ENCODE measurements at places on chromosomes 7 and 10. TPM values are rescaled to one million over a fixed set of nuclear protein-coding genes. Genes with fewer than 3 reads are reported as not detected.

- DNase-seq: no peak
Observed at GRCh38 chr10:11118686-11119085, 101.0 kb downstream of the CELF2 start.

- DNase-seq: no peak
Observed at GRCh38 chr10:56920601-56921261, 559.7 kb upstream of the ZWINT start.

DNA sequence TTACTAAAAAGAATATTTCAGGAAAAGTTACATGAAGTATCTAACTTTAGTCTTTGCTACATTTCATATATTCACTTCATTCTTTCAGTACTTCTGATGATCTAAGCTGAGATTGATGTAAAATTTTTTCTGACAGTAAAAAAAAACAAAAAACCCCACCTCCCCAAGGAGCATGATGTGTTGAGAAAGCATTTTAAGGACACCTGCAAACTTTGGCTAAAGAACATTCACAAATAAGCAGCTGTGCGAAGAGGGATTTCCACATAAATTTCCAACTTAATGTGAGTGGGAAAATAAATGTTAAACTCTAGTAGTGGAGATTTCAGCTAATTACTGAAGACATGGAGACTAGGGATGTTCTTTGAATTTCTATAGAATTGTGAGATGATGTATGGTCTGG lies 35.5 kb downstream of the DLD start:
- no peak for DNase-seq

DNA sequence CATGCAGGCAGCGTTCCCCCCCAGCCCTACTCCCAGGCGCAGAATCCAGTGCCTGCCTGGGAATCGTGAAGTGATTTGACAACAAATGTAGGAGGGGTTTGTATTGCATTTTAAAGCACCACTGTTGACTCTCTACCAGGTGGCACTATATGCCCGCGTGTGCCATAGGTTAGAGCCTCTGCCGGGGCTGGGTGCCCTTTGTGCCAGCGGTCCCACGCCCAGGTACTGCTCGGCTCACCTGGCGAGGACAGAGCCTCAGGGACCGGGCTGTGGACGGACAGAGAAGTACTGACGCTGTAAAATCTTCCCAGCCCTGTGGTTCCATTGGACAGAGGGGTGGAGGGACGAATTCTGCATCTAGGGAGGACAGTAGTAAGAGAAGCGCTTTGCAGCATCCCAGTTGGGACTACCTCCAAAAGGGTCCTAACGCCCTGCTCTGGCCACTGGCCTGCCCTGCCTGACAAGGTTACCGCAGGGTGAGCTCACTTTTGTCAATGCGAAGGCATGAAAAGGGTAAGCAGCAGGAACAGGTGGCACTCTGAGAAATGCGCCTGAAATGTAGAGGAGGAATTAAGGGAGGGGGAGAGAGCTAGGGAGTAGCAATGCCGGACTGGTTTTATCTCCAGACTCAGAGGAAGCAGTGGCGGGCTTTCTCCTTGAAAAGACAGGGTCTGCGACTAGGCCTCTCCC lies 788 bp upstream of the CACNA2D1 start:
- no peak for DNase-seq

- no peak for DNase-seq
Observed at GRCh38 chr10:62589689-62590088, 214.8 kb upstream of the ADO start.

CNPY1 gene
- total RNA-seq: not detected

GLCCI1 gene
- 4.0 TPM for total RNA-seq
